Activated naive CD8-positive, alpha-beta T cell treated with anti-CD3 and anti-CD28 coated beads for 36 hours (primary cell): ENCODE measurements at places on chromosomes 16 and 17.

GRCh38 chr17:76437467-76438402, 15.2 kb downstream of the UBE2O start:
- H3K27me3 ChIP-seq, result no peaks in the 10 kb centered on the region
- no peak for DNase-seq
- H3K4me3 ChIP-seq, result no peak overlapping the region
- H3K27ac ChIP-seq, result no peak overlapping the region
- H3K36me3 ChIP-seq, result peaks cover 7% of the 10 kb centered on the region

DNA sequence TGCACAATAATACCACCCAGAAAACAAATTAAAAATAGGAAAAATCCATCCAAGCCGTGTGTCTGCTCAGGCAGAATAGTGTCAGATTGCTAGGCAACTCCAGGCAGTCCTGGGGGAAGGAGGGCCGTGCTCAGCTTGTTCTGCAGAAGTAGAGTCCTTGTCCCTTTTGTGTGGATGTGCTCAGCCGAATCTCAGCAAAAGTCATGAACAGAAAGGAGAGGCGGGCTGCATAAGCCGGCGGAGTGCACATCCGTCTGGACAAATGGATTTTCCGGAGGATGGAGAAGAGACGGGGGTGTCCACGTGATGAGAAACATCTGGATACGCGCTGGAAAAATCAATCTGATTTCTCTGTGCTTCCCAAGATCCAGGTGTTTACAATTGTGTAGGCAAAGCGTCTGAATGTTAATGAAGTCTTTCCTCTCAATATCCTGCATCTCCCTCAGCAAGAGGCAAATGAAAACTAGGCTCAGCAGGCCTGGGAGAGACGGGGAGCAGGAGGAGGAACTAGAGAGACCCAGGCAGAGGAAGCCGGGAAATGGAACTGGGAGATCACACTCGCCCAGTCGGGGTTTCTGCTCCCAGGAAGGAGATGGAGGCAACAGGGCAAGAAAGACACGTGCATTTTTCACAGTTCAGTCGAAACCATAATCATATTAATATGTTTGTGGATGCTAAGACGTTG, 7.7 kb upstream of the RBFOX3 start:
- H3K4me1 ChIP-seq, result no peaks in the 10 kb centered on the region
- no peaks in the 10 kb centered on the region for H3K36me3 ChIP-seq
- H3K27me3 ChIP-seq, result peaks cover 16% of the 10 kb centered on the region
- no peak for DNase-seq
- no peak overlapping the region for H3K27ac ChIP-seq

DNA sequence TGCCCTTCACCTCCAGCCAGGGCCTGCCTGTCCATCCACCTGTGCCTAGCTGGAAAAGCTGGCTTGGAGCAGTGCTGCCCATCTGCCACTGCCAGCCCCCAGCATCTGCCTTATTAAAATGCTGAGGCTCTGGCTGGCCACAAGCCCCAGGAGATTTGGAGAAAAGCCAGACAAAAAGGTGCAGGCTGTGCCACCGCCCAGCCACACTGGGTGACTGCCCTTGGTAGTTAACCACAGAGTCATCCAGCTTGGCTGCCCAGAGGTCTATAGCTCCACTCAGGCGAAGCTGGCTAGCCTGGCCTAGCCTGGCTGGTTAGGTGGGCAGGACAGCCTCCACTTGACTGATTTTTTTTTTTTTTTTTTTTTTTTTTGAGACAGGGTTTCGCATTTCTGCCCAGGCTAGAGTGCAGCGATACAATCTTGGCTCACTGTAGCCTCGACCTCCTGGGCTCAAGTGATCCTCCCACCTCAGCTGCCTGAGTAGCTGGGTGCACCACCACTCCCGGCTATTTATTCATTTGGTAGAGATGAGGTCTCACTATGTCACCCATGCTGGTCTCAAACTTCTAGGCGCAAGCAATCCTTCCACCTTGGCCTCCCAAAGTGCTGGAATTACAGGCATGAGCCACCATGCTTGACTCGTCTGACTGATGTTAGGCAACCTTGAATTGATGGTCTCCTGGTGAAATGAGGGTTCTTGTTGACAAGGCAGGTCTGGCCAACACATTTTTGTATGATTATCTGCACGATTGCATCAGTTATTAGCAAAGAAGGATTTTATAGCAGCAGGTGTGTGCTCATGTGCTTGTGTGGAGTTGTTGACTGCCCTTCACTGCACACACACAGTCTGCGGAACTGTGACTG, 103.8 kb downstream of the RAB11FIP4 start:
- peak overlapping the region; percentile 92 for H3K27ac ChIP-seq
- H3K4me3 ChIP-seq, result peak overlapping the region; percentile 37
- DNase-seq, result no peak

DNA sequence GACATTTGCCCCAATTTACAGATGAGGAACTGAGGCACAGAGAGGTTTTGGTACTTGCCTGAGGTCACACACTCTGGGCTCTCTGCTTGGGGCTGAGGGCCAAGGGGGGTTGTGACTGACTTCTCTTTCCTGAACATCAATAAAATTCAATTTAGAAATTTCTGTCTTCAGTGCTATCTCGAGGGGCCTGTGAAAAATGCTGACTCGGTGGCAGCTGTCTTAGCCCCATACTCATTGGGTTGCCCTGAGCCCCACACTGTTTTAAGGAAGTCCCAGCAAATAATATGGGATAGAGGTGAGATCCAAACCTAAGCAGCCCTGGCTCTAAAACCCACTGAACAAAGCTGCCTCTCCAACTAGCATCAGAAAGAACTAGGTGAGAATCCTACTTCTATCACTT, 7.0 kb upstream of the BRCA1 start:
- H3K27ac ChIP-seq, result no peak overlapping the region
- peaks cover 50% of the 10 kb centered on the region for H3K36me3 ChIP-seq
- peaks cover 20% of the 10 kb centered on the region for H3K4me1 ChIP-seq
- DNase-seq, result no peak
- no peaks in the 10 kb centered on the region for H3K27me3 ChIP-seq
- H3K4me3 ChIP-seq, result no peak overlapping the region

DNA sequence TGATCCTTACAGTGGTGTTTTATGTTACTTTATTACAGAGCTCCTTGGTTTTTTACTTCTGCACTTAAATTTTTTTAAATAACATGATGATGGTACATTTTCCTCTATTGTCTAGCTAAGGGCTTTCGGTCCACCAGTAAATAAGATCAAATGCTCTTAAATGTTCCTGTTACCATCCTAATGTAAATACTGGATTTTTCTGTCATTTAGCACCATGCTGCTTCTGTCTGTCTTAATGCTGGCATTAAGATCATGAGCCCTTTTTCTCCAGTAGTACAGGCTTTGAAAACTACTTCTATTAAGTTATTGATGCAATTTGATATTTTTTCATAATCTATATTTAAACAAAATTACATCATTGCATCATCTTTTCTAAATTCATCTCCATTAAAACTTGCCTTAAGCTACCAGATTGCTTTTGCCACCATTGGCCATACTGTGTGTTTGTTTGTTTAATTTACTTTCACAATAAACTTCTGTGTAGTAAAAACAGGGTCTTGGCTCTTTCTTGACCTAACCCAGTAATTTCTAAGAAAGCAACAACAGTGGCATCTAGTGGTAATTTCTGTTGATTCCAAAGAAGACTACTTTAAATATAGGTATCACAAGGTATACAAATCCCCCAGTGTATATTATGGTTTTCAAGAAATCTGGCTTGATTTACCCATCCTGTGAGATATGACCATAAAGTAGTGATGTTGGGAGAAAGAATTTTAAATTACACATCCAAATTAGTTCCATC, 9.0 kb upstream of the PHAF1 start:
- no peak for DNase-seq
- no peaks in the 10 kb centered on the region for H3K4me1 ChIP-seq
- no peaks in the 10 kb centered on the region for H3K27me3 ChIP-seq
- H3K4me3 ChIP-seq, result no peak overlapping the region
- H3K27ac ChIP-seq, result no peak overlapping the region
- H3K36me3 ChIP-seq, result peaks cover 4% of the 10 kb centered on the region

GRCh38 chr17:81031566-81032550, 3.1 kb upstream of the BAIAP2 start:
- H3K4me3 ChIP-seq, result no peak overlapping the region
- peaks cover 26% of the 10 kb centered on the region for H3K27me3 ChIP-seq
- H3K4me1 ChIP-seq, result peaks cover 16% of the 10 kb centered on the region
- H3K36me3 ChIP-seq, result no peaks in the 10 kb centered on the region

DNA sequence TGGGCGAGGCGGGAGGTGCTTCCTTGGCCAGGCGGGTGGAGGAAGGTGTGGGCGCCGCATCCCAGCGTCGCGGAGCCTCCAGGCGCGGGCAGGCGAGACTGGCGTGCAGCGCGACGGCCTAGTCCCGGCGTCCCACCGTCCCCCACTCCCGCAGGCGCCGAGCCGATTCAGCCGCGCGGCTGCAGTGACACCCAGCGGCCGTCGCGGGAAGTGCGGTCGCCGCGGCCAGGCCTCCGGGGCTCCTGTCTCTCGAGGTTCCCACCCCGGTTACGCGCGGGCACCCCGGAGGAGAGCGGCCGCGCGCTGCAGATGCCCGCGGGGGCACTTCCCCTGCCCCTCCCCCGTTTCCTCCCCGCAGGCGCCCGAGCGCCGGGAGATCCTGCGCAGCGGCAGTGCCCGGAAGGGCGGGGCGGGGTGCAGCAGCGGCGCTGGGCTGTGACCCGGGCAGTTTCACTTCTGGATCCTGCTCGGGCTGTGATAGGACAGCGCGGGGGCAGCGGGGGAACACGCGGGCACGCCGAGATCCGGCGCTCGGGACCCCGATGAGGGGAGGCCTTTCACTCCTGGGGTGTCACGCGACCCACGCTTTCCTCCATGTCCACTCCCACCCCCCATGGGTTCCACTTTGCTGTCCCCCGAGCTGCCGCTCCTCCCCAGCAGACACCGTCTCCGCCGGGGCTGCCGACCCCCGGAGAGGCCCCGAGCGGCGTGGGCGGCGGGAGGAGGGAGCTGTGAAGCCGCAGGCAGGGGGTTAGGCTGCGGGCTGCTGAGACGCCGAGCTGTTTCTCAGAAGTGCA, 16.6 kb downstream of the GRB7 start:
- H3K4me1 ChIP-seq, result peaks cover 65% of the 10 kb centered on the region
- H3K27ac ChIP-seq, result peak overlapping the region; percentile 85
- H3K27me3 ChIP-seq, result no peaks in the 10 kb centered on the region
- peak overlapping the region; percentile 56 for H3K4me3 ChIP-seq
- DNase-seq, result peak; percentile 99

- H3K27ac ChIP-seq, result no peak overlapping the region
- no peaks in the 10 kb centered on the region for H3K36me3 ChIP-seq
- H3K27me3 ChIP-seq, result no peaks in the 10 kb centered on the region
- H3K4me3 ChIP-seq, result no peak overlapping the region
- H3K4me1 ChIP-seq, result no peaks in the 10 kb centered on the region
Observed at GRCh38 chr16:47056688-47057629, 83.5 kb upstream of the DNAJA2 start.

GRCh38 chr16:8999800-9000199, 36.1 kb upstream of the USP7 start:
- H3K27ac ChIP-seq, result no peak overlapping the region
- no peaks in the 10 kb centered on the region for H3K36me3 ChIP-seq
- no peak overlapping the region for H3K4me3 ChIP-seq
- no peak for DNase-seq

DNA sequence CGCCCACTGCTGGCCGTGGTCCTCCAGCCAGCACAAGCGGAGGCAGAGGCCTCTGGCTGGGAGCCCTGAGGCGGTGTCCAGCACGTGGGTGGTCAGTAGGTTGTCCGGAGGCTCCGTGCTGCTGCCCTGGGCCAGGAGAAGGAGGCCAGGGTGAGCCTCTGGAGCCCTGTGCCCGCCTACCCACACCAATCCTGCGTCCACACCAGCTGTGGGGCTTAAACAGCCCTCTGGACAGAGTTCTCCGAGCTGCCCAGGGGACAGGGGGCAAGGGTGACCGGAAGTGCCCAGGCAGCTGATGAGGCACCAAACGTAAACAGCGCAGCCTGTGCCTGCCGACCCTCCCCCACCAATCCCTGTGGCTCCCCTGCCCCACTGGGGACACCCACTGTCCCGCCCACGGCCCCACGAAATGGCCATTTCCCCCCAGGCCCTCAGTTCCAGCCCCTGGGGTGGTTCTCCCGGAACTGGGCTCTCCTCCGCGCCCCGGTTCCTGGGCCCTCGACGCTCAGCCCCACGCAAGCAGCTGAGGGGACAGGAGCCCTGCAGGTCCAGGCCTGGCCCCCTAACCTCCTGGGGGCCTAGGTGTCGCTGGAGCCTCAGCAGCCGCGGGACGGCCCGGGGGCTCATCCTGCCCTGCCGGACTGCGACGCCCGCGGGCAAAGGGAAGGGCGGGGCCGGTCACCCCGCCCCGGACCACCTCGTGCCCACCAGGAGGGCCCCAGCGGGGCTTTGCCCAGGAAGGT, 27.9 kb upstream of the DBNDD1 start:
- DNase-seq, result no peak
- no peak overlapping the region for H3K4me3 ChIP-seq
- H3K4me1 ChIP-seq, result peaks cover 3% of the 10 kb centered on the region

DNA sequence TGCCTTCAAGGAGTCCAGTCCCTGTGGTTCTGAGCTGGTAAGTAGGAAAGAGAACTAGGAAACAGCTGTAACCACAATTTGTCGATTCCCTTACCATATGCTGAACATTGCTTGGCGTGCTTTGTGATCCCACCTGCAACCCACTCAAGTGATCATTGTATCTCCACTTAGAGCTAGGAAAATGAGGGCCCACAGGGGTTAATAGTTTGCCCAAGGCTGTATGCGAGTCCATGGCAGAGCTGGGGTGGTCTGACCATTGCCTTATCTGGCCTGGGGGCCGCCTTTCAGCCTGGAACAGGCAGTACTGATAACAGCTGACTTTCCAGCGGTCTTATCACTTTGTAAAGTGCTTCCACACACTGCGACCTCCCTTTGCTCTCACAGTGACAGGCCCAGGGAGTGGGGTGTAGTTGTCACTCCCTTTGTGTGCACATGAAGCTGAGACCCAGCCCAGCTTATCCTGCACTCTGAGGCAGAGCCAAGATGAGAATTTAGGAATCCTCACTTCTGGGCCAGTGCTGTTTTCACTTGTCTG, 9.8 kb downstream of the MYL4 start:
- H3K36me3 ChIP-seq, result peaks cover under 1% of the 10 kb centered on the region
- no peaks in the 10 kb centered on the region for H3K27me3 ChIP-seq
- no peak overlapping the region for H3K27ac ChIP-seq
- peaks cover 39% of the 10 kb centered on the region for H3K4me1 ChIP-seq

DNA sequence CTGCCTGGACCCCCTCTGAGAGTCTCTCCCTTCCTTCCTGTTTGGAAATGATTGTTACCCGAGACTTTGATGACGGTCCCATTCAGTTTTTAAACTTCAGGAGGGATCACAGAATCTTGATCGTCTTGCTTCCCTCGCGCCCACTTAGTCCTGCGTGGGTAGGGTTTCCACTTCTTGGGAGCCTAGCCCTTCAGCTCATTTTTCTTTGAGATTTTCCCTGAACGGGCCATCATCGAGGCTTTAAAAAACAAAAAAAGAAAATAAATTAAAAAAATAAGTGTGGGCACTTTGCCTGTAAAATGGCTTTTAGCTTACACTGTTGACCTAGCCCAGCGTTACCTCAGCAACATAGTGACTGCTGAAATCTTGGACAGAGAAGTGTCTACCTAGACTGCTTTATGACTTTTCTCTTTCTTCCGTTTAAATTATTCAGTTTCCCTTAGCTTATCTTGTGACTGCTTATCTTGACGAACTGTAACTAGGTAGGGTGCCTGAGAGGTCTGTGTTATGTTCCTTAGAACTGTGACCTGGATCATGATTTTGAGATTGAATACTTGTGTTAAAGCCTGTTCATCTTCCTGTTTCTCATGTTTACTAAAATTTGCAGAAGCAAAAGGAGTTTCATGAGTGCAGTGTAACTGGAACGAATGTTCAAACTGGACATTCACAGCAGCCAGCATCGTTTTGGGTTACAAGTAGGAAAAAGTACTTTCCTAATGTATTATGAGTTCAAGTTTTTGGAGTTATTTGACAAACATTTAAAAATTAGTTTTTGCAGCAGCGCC, 874 bp downstream of the WWP2 start:
- H3K4me3 ChIP-seq, result peak overlapping the region; percentile 93
- peaks cover 3% of the 10 kb centered on the region for H3K27me3 ChIP-seq
- peaks cover 25% of the 10 kb centered on the region for H3K4me1 ChIP-seq
- peaks cover 7% of the 10 kb centered on the region for H3K36me3 ChIP-seq
